ENCODE measurements at places on chromosomes 12 and 14. TPM values are rescaled to one million over a fixed set of nuclear protein-coding genes. Genes with fewer than 3 reads are reported as not detected.

- peak; percentile 53 for DNase-seq
These were observed 918.0 kb downstream of the AACS start for GRCh38 chr12:125983094-125983783.

- no peak for DNase-seq
These were observed 8.0 kb downstream of the GSG1 start for GRCh38 chr12:13095266-13095995.

DNA sequence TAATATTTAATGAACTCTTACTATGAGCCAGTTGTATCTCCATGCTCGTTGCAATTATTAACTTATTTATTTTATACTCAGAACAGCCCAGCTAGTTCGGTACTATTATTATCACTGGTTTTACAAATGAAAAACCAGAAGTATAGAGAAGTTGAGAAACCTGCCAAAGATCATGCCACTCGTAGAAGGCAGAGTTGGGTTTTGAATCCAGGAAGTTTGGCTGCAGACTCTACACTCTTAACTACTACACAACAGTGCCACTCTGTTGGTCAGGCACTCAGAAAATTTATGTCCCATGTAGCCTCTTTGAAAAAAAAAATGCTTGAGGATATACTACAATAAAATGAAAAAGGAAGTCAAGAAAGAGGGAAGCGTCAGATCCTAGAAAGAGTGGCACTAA, 71.5 kb upstream of the ARID2 start:
- DNase-seq: no peak

The TEX22 gene
- 3.8 TPM for total RNA-seq

- no peak for DNase-seq
These were observed 301.5 kb upstream of the FBXO33 start for GRCh38 chr14:39733741-39734140.

The AVPR1A gene
- 2.2 TPM for total RNA-seq

- no peak for DNase-seq
These were observed 65.7 kb downstream of the PIK3C2G start for GRCh38 chr12:18327036-18327435.

- no peak for DNase-seq
These were observed 75.4 kb upstream of the PWP1 start for GRCh38 chr12:107610021-107610859.

DNA sequence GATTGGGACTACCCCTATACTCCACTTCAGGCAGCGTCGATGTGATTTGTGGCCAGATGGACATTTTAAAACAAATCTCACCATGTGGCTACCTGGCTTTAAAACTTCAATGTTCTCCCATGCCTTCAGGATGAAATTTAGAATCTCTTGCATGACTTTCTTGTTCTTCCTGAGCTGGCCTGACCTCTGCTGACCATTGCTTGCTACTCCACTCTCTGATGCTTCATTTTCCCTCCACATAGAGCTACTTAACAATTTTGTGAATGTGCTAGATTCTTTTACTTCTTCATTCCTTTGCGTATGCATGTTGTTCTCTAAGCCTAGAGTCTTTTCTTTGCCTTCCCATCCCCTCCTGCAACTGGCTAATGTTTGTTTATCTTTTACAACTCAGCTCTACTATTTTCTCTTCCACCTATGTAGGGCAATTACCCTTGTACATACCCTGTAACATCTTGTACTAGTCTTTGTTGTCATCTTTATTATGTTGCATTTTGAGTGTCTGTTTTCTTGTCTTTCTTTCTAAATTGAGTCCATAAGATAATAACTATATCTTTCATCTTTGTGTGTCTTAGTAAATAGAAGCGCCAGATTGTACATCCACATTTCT, 41.2 kb downstream of the YLPM1 start:
- no peak for DNase-seq

GRCh38 chr14:21804981-21805380, 131.4 kb upstream of the OR4E1 start:
- DNase-seq: no peak

DNA sequence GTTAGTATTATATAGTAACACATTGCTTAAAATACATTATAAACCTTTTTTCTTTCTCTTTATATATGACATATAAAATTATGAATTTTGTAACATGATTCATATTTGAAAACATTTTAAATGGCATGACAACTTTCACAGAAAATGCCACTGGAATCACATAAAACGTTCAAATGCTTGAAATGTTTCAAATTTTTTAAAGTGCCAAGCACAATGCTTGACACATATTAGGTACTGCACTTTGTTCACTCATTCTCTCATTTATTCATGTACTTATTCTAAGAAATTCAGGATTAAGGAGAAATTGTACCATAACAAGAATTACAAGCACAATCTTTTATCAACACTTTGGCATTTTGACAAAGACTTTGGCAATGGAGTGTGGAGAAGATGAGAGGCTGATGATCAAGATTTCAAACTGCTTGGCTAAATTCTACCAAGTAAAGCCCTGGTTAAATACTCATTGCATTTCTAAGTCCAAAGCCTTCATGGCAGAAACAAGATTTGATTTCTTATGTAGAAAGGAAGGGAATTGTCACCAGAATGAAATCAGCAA, 232.2 kb downstream of the C12orf50 start:
- no peak for DNase-seq

- peak; percentile 37 for DNase-seq
These were observed 129.5 kb downstream of the KIF26A start for GRCh38 chr14:104267895-104268294.

DNA sequence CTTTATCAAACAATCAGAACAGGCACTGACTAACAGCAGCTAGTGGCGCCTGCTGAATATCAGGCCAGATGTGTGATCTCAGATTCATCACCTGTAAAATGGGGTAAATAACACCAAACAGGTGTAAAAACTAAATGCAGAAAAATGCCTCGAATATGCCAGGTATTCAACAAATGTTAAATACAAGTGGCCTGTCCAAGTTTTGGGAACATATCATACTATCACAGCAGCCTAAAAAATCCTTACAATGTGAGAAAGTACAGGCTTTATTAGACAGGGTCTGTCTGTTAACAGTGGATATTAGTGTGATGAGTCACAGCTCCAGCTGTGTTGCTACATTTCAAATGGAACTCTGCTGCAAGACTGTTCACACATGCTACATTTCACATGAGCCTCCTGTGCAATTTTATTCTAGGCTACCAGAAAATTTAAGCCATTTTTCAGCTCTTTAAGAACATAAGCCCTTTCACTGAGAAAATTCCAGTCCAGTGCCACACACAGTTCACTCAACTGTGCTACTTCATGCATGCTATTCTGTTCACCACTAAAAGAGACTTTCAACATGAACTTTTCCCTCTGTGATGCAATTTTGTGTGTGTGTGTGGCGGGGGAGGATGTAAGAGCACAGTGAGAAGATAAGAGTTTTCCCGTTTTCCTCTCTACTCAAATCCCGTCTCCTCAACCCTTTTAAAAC, 56.7 kb downstream of the MSRB3 start:
- no peak for DNase-seq

DNA sequence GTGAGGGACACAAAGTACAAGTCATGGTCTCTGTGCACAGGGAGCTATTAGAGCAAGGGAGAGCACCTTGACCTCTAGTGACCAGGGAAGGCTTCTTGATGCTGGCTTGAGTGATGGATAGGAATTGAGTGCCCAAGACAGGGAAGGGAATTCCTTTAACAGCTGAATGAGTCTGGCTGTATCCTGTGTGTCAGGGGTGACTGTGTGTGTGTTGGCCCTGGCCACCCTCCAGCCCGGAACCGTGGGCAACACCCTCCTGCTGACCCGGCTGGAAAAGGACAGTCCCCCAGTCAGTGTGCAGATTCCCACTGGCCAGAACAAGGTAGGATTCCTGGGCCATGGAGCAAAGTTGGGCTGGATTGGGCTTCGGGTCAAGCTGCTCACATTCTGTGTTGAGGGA, 5.5 kb upstream of the PFDN5 start:
- DNase-seq: no peak

The LRRC23 gene
- total RNA-seq: 26.6 TPM

DNA sequence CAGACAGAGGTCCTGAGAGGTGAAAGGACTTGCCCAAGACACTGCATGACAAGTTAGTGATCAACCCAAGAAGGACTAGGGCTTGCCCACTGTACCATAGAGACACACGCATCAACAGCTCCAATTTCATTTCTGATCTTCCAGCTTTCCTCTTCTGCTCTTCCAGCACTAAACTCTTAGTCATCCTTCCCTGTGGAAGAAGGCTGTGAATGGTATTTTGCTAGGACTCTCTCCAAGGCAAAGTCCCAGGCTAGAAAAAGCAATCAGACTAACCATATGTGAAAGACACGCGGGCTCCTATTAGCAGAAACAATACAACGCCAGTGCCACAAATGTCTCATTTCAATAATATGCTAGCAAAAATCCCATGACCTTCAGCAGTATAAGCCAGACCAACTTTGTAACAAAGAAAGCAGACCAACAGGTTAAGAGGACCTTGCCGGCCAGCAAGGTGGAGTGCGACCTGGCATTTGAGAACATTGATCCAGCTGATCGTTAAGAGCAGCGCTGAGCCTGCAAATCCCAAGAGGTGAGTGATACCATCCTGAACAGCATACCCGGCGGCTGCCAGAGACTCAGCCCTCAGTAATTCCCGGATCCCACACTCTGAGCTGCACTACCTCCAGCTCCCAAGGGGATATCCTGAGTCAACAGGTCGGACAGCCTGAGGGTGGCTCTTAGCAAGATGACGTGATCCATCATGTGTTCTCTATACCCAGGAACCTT, 132.5 kb downstream of the FOXN3 start:
- DNase-seq: no peak

The KERA gene
- total RNA-seq: not detected

DNA sequence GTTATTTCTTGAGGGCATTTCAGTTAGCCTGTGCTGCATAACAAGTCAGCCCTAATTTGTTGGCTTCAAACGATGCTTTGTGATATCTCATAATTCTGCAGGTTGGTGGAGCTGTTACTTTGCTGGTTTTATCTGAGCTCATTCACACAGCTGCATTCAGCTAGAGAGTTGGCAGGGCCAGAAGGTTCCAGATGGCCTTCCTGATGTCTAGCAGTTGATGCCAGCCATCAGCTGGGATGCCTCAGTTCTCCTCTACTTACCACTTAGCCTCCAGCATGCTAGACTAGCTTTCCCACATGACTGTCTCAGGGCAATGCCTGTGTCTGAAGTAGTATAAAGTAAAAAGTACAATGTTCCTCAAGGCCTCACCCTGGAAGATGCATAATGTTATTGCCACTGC, 130.6 kb downstream of the SLC35F4 start:
- DNase-seq: no peak

DNA sequence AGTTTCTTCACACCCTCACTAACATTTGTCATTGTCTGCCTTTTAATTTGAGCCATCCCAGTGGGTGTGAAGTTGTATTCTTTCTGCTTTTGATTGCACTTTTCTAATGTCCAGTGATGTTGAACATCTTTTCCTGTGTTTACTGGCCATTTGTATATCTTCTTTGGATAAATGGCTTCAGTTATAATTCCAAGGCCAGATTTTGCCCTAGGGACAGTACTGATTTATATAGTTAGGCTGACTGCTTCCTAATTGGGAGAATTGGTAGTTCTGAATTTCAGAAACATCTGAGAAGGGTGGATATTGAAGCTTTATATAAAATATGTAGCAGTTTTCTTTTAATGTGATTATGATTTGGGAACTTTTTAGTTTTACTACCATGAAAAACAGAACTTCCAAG, 97.4 kb downstream of the BORCS5 start:
- no peak for DNase-seq

- no peak for DNase-seq
These were observed 284.3 kb downstream of the RAD51B start for GRCh38 chr14:68103853-68104252.

DNA sequence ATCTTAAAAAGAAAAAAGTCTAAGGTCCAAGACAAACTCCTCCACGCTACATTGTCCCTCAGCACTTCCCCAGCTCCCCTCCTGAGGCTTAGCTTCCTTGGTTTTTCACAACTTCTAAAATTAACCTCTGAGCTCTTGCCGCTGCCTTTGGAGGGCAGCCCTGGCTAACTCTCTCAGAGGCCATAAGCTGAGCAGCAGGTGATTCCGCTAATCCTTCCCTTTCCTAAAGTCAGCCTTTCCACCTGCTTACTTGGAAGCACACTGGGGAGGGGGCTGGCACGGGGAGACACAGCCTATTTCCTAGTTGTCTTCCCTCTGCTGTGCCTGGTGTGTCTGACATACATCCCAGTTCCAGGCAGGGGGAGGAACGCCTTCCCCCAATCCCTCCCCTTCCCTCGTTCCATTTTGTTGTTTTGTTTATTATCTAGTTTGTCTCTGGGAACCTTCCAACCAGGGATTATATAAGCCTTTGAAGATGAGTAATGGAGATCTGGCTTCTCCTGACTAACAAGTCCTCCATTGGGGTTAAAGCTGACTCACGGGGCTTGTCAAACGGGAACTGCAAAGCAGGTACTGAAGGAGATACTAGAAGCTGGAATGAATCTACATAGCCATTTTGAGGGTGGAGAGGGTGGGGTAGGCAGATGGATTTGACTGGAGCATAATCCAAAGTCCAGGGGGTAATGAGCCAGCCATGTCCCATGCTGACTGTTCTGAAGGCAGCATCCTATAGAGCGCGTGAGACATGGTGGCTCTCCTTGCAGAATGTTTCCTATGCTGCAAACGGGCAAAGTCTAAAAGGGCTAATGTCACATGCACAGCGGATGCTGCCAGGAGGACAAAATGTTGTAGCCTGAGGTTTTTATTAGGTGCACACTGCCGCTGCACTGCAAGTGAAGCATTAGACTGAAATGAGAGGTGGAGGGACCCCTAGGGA, 230.8 kb downstream of the FOXN3 start:
- no peak for DNase-seq

- no peak for DNase-seq
These were observed 25.9 kb downstream of the RHOF start for GRCh38 chr12:121767525-121768016.

The KCNC2 gene
- not detected for total RNA-seq

- peak; percentile 60 for DNase-seq
These were observed 28.8 kb downstream of the MAP3K9 start for GRCh38 chr14:70780396-70781075.

- DNase-seq: no peak
These were observed 15.0 kb upstream of the GALNT16 start for GRCh38 chr14:69244946-69245345.

DNA sequence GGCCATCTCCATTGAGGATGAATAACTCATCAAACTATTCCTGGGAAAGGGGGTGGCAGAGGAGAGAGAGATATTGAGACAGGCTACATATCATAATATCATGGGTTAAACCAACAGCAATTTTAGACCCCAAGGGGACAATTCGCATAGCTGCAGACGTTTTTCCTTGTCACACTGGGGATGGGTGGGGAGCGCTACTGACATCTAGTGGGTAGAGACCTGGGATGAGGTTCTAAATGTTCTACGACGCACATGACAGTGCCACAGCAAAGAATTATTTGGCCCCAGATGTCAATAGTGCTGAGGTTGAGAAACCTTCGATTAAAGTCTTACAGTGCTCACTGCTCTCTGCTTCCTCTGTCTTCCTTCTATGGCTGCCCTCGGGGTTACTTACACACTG, 425.6 kb downstream of the NRXN3 start:
- no peak for DNase-seq

The KIF21A gene
- total RNA-seq: 12.1 TPM

GRCh38 chr14:21133901-21134300, 22.0 kb downstream of the OR5AU1 start:
- no peak for DNase-seq

The ITGB7 gene
- 9.7 TPM for total RNA-seq
